HepG2 (cell line): ENCODE measurements at places on chromosomes 3 and 15.

- DNase-seq: no peak
These were observed 251.9 kb downstream of the NAALADL2 start for GRCh38 chr3:175111036-175111435.

GRCh38 chr3:171977860-171978259 is 61.5 kb upstream of the FNDC3B start:
- no peak for DNase-seq

DNA sequence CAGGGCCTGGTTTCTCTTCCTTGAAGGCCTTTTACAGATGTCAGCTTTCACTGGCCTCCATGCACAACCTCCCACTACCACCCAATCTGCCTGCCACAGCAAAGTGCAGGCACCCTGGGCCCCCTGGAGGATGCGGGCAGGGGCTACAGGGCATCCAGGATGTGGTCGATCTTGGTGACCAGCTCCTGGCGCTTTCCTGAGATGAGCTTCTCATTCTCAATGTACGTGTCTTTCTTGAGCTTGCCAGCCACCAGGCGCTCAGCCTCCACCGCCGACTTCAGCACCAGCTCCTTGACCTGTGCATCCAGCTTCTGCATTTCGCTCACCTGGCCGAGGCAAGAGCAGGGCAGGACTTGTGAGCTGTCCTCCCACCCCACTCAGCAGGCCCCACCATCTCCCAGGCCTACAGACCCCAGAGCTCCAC is 30.3 kb downstream of the RPN1 start:
- DNase-seq: no peak

GRCh38 chr15:75049392-75049791 is 26.0 kb downstream of the PPCDC start:
- DNase-seq: no peak

GRCh38 chr3:101478980-101479379 is 34.0 kb downstream of the SENP7 start:
- DNase-seq: no peak

DNA sequence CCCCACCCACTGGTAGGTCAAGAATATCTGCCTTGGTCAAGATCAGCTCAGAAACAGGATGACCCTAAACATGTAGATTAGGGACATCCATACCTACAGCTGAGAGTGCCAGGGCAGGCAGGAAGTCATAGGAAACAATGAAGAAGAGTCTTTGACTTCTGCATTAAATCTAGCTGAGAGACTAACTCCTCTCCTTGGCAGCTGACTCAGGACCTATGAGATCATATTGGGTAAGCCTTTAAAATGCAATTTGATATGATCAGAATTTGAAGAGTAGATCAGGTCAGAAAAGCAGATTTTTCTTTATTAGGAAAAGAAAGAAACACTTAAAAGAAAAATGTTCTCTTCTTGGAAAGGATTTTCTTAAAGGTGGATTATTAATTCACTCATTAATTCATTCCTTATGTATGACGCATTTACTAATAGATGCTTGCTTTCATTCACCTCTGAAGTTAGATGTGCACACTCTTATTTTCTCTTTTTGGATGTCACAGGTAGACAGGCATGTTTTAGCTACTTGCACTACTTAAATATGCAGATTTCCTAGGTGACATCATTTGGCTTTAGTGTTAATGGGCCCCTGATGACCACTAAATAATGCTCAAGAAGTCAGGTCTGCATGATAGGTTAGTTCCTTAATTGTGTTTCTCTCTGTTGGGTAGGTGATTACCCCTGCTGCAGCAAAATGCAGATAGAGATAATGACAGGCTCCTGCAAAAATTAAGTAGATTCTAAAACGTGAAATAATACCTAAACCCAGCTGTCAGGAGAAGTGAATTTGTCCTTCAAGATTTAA is 35.7 kb upstream of the GSK3B start:
- no peak for DNase-seq

DNA sequence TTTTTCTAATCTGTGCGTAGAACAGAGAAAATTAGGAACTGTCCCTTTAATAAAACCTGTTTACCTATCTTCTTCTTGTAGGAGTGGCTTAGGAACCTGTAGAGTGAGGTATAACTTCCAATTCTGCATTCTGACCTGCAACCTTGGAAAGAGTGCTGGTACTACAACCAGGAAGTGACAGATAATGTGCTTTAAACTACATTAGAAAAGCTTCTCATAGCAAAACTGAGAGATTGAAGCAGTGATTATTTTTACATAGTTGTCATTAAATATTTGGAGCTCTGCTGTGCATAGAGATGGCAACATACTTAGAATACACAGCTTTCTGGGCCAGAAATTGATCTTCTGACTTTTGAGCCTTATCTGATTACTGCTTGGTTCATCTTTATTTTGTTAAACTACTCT is 50.4 kb upstream of the ZDHHC23 start:
- DNase-seq: no peak

DNA sequence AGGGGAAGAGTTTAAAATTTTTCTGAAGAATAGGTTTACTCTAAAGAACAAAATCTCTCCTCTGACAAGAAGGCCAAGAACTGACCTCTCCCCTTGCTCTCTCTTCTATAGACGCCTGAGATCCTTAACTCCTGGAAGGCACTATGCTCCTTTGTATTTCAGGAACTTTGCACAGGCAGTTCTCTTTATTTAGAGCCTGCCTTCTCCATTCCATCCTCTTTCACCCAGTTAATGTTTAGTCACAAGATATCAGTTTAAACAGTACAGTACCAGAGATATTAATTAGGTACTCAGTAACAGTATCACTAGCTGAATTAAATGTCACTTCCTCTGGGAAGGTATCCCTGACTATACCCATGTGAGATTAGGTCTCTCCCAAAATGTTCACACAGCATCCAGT is 33.5 kb downstream of the HERC1 start:
- peak; percentile 10 for DNase-seq

GRCh38 chr3:113240841-113241240 is 29.5 kb downstream of the BOC start:
- DNase-seq: no peak

DNA sequence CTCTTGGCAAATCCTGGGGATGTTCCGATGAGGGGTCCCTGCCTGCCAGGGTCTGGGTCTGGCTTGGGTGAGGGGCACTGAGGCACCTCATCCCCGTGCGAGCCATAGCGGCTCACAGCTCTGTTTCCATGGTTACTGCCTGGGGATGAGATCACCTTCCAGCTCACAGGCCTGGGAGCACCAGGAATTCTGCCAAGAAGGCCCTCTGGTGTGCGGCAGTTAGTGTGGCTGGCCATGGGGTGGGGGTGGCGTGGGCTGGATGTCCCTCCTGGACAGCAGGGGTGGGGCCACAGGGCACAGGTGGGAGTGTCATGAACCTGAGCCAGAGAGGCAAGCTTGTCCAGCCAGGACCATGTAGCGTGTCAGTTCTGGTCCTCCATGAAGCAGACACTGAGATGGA is 22.1 kb upstream of the PRR23E start:
- no peak for DNase-seq

DNA sequence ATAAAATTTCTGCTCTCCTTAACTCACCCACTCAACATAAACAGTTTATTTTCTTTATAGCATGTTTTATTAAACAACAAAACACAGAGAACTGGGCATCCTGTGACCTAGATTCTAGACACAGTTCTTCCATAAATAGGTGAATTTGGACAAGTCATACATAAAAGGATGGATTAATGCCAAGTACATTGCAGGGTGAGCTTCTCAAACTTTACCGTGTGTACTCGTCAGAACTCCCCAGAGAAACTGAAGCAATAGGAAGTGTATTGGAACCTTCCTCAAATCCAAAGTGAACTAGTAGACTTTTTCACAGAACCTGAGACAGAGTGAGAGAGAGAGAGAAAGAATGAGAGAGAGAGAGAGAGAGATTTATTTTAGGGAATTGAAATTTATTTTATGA is 139.7 kb downstream of the CD47 start:
- no peak for DNase-seq

GRCh38 chr3:148681080-148681479 is 16.6 kb upstream of the AGTR1 start:
- no peak for DNase-seq

DNA sequence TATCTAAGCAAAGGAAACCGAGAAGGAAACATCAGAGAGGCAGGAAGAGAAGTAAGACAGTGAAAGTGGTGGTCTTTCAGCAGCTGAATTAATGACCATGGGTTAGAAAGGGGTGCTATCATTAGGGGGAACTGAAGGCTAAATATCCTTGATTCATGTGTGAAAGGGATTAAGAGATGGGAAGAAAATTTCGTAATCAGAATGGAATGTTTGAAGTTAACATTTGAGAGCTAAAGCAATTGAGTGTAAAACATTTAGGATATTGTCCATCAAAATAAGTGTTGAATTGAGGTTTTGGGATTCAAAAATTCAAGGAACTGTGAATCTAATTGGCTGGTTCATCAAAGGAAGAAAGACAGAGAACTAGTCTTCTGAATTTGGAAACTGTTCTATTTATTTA is 4.1 kb upstream of the ECT2 start:
- DNase-seq: no peak

DNA sequence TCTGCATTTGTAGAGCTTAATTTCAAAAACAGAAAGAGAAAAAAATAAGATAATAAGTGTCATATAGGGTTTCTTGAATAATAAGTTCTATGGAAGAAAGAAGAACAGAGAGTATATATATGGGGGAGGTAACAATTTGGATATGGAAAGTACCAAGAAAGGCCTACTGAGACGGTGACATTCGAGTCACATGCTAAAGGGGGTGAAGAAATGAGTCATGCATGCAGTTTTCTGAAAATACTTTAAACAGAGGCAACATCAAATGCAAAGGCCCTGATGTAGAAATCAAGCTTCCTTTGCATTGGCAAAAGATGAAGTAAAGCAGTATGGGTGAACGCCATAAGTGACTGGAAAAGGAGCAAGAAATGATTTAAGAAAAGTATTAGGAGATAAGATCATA is 371.6 kb upstream of the ZNF385D start:
- no peak for DNase-seq

- DNase-seq: no peak
These were observed 364.4 kb upstream of the MCTP2 start for GRCh38 chr15:93866948-93867347.

DNA sequence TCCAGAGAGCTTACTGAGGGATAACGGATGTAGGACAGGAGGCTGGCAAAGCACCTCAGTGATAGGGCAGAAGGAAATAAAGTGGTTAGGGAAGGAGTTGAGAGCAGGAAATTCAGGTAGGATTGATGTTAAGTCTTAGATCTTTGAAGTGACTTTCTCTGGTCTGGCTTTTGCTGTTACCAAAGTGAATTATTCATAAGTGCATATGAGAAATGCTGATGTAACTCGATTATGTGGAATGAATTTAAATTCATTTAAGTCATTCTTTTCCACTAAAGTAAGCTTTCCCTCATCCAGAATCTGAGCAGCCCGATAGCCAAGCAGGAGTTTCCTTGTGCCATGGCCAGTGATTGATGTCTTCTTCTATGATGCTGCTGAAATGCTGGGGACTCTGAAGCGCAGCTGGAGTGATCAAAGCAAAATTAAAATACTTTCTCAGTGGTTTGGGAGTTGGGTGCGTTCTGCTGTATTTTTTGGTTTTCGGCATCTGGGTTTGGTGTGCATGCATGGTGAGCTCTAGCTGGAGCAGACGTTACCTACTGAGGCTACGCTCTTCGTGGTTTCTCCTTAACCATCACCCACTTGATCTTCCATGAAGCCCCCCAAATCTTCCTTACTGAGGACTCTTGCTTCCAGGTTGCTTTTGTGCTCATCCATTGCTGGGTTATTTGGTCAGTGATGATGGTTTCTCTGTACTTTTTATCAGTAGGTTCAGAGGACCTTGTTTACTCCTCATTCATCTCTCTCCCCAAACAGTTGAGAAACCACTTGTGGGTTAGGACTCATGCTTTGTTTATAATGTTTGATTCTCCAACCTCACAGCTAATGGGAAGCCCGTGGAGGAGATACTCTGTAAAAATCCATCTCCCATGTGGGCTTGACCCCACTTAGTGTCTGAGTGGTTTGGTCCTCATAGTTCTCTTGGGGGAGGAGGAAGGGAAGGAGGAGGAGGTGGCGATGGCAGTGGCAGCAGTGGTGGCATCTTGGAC is 72.5 kb downstream of the IGF1R start:
- no peak for DNase-seq

DNA sequence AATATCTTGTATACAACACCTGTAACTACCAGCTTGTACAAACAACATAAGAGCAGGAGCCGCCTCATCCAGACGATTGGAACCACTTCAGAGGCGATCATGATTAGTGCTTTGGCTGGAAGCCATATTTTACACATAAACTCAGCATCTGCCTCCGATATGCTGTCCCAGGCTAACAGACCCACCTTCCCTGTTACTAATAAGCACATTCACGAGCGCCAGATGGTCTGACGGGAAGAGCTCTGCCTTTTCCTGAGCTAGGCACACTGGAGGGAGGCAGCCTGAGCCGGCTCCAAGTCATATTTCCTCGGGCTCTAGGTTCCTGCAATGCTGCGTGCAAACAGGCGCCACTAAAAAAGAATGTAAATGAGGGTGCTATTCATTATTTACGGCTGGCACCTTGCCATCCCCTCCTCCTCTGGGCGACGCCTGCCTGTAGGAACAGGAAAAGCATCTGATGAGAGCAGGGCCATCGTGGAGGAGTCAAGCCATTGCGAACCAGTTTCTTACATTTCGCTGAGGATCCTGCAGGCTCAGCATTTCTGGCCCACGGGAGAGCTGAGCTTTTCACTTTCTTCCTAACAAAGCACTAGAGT is 98.2 kb downstream of the ANXA2 start:
- no peak for DNase-seq

- DNase-seq: no peak
These were observed 271.2 kb upstream of the ROPN1 start for GRCh38 chr3:124263168-124263567.

GRCh38 chr3:42013691-42014457 is 52.0 kb upstream of the ULK4 start:
- no peak for DNase-seq

GRCh38 chr3:20760981-20761380 is 575.0 kb upstream of the SGO1 start:
- no peak for DNase-seq

DNA sequence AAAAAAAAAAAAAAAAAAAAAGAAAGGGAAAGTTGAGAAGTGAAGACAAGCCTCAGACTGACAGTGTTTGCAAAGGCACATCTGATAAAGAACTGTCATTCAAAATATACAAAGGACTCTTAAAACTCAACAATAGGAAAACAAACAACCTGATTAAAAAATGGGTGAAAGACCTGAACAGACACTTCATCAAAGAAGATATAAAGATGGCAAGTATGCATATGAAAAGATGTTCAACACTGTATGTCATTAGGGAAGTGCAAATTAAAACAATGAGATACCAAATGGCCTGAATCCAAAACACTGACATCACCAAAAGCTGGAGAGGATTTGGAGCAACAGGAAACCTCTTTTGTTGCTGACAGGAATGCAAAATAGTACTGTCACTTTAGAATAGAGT is 48.6 kb downstream of the MCCC1 start:
- no peak for DNase-seq

- no peak for DNase-seq
These were observed 34.1 kb upstream of the ATG7 start for GRCh38 chr3:11238060-11238459.
